ENCODE measurements at places on chromosomes 13 and 19.

- no peak for DNase-seq
These were observed 26.3 kb upstream of the KL start for GRCh38 chr13:32989942-32990341.

DNA sequence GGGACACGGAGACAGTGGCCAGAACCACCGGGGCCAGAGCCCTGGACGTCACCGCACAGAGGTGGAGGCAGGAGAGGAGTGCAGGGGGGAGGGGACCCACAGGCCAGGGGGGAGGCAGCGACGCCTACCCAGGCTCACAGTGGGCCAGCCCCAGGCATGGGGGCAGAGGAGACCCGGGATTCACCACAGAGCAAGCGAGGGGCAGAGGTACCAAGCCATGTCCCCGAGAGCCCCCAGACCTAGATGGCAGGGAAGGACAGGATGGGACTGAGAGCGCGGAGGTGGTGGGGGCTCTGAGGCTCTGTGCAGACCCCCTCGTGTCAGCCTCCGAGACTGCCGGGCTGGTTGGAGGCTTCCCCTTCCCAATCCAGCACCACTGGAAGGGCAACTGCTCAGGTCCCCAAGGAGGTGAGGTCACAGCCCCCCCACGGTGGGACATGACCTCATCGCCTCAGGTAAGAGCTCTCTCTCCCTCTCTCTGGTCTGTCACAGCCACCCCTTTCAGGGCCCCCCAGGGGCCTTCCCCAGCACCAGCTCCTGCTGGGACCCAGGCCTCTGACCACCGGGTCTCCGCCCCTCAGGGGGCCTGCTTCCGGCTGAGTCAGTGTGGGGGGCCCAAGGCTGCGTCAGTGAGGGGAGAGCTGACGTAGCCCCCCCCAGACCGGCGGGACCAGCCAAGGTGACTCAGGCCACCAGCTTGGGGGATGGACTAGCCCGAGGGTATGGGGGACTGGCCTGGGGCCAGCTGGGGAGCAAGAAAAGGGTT lies 2.2 kb upstream of the IL11 start:
- no peak for DNase-seq

DNA sequence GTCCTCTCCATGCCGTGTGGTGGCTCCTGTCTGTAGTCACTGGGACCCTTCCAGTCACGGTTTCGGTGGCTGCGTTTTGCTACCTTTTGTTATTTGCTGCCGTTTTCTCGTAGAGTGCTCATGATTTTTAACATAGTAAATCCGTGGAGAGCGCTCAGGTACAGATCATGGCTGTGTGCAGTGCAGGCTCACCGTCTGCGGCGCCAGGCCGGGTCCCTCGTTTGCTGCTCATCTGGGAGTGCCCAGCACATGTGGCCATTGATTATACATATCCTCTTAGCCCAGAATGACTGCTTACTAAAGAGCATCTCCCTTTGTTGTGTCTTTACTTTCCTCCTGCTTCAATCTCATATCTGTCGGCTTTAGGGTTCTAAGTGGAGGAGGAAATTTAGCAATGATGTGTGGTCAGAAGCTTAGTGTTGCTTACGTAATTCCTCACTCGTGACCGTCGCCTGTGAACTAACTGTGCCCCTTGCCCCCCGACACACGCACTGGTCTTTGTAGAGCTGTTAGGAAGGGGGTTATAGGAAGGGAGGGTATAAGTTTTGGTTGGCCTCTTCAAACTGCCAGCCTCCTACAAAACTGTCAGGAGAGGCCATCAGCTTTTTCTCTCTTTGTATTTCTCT lies 31.8 kb downstream of the TFDP1 start:
- no peak for DNase-seq

- no peak for DNase-seq
These were observed 20.7 kb downstream of the RFC3 start for GRCh38 chr13:33838647-33839046.

- no peak for DNase-seq
These were observed 935 bp downstream of the ARID3A start for GRCh38 chr19:926589-927350.

DNA sequence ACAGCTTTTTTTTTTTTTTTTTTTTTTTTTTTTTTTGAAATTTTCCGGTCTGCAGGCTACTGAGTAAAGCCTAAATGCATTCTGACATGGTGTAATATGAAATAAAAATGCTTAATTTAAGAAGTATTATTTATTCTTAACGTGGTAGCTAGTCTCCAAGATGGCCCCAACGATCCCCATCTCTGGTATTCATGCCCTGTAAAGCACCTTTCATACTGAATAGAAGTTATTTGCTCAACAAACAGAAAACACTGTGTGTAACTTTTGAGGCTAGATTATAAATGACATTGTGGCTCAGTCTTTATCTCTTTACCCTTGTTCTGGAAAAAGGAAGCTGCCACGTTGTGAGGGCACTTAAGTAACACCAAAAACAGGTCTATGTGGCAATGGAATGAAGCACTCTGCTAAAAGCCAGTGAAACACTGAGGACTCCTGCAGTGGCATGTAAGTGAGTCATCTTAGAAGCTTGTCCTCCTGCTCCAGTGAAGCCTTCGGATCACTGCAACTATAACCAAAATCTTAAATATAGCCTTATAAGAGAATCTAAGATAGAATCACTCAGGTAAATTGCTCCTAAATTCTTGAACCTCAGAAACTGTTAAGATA lies 128.7 kb downstream of the UGGT2 start:
- no peak for DNase-seq

DNA sequence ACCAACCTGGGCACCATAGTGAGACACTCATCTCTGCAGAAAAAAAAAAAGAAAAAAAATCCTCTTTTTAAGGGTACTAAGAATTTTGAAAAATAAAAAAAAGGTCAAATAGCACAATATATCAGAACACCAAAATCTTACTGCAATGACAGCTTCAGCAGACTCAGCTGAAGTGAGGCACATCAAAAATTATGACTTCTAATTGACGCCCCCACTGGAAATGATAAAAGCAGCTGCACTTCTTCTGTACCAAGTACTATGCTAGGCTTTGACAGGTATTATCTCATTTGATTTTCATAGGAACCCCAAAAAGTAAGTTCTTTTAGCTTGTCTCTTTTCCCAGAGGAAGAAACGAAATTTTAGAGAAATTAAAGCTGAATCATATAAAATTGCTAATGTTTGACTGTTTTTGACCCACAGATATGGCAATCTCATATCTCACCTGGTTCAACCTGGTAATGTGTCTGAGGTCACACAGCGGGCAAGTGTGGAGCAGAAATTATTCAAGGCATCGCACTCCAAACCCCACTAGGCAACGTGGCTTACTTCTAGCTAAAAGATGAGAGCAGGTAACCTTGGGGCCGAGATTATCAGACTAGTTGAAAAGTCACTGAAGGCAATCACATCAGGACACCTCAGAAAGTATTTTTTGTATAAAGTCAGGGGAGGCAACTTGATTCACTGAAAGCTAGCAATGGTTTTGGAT lies 78.1 kb downstream of the TNFSF11 start:
- no peak for DNase-seq

- DNase-seq: no peak
These were observed 241.3 kb downstream of the DACH1 start for GRCh38 chr13:71625694-71626093.

DNA sequence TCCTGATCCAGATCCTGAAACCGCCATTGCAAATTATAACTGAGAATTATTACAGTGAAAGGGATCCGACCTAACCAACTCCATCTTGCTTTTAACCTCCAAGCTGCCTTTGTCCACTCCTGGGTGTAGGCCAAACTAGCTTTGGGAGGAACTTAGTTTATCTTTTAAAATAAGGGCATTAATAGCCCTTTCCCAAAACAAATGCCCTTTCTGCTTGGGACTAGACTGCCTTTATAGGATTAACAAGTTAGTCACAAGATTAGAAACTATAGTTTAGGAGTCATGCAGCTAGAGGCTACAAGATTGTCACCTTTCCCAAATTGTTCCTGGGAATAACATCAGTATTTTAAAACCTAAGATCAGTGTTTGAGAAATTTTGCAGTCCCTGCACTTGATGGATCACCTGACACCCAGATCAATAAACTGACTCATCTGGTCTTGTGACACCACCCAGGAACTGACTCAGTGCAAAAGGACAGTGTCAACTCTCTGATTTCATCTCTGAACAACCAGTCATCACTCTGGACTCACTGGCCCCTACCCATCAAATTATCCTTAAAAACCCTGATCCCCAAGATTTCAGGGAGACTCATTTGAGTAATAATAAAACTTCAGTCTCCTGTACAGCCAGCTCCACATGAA lies 4.1 kb upstream of the ZNF841 start:
- DNase-seq: no peak

- no peak for DNase-seq
These were observed 35.1 kb upstream of the FBXL3 start for GRCh38 chr13:77062097-77062496.

DNA sequence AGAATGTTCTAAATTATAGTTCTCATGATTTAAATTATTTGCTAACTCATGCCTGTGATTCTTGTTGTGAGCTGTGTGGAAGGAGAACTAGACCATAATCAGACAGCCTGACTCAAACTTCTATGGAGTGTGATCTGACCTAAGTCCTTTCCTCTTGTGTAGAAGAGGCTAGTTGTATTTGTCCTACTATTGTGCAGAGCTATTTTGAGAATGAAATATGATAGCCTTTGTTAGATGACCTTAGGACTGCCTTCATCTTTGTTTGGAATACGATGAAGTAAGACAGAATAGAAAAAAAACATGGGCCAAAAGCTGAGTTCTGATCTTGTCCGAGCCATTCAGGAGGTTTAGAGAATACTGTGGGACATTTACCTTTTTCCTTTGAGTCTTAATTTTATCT lies 119.4 kb downstream of the STOML3 start:
- no peak for DNase-seq

DNA sequence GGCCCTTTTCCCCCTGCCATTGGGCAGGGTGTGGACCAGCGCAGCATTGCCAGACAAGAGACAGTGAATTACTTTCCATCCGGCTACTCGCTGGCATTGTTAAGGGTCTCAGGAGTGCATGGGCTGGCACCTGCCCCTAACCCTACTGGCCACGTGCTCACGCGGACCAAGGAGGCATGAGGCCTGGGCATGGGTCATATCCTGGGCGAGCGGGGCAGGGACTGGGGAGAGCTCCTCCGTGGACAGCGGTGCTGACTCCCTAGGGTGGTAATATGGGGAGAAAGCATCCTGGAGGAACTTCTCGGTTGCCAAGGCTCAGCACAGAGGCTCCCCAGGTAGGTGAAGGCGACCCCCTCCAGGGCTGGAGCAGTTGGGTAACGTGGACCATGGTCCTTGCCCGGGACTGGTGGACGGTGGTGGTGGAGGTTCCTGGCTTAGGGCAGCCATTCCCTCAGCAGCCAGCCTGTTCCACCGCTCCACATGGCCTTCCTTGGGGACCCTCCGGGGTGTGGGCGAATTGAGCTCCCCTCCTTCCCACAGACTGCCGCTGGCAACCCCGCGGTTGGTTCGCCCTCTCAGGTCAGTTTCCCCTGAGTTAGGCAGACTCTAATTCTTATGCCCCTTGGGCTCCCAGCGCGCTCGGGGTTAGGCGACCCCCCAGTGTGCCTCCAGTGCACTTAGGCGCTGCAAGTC lies 465.1 kb downstream of the SLITRK5 start:
- no peak for DNase-seq

DNA sequence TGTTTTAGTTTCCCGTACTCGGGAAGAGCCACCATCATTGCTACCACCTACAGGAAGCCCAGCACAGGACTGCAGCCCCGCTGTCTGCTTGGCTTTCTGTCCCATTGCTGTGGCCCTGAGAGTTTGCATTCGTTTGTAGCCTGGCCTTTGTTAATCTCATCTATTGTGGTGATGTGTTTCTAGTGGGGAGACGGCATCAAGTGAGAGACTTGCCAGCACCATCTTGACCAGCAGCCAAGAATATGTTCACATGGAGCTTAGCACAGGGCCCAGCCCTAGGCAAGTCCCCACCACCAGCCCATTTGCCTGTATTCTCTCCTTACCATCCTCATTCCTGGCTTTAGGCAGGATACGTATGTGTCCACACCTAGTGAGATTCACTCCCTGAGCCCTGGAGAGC lies 17.3 kb upstream of the OVOL3 start:
- no peak for DNase-seq

DNA sequence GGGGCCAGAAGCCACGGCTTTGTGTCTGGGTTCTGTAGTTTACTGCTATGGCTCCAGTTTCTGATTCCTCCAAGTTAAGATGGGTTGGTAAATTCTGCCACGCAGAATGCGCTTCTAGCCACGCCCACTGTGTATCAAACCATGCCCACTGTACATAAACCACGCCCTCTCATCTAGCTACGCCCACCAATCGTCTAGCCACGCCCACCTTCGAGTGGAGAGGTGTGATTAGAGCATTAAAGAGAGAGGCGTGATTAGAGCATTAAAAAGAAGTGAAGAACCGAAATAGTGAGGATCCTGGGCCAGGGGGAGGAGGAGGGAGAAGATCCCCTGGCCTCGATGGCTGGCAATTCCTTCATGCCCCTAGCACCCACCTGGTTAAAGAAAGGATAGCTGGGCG lies 43.7 kb upstream of the ADGRE5 start:
- DNase-seq: no peak

GRCh38 chr19:31596751-31597150 lies 247.5 kb upstream of the TSHZ3 start:
- no peak for DNase-seq

- DNase-seq: no peak
These were observed 4.1 kb upstream of the KLF5 start for GRCh38 chr13:73054712-73055111.

GRCh38 chr19:51179256-51179655 lies 37.2 kb downstream of the SIGLEC7 start:
- DNase-seq: no peak

DNA sequence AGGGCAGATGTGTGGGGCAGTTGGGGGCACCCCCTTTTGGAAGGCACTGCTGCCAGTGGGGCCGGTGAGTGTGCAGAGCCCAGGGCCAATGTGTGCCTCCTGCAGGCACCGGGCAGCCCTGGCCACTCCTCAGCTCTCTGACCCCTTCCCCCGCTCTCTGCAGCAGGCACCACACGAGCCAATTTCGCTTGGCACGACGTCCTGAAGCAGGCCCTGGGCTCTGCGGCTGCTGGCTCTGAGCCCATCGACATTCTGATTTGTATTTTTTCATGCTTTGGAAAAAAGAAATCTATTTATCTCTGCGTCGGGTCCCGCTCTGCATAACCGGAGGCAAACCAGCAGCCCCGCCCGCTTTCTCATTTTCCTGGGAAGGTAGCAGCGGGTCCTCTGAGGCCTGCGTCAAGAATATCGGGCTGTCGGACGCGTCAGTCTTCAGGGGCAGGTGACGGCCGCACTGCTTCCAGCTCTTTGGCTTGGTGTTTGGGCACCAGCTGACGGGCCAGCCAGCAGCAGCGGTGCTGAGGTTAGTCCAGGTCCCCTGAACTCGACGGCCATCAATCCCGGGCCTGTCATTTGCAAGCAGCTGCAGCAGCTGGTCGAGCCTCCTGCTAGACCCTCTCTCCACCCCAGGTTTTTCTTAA lies 134.3 kb downstream of the KDM4B start:
- no peak for DNase-seq

Data from stimulated activated CD4-positive, alpha-beta T cell treated with anti-CD3 and anti-CD28 coated beads, TNF-alpha, amount 100 ng/mL, for 1 hour (primary cell).